Activated CD4-positive, alpha-beta T cell treated with anti-CD3 and anti-CD28 coated beads, Interleukin-2, Interleukin-6, amounts not matched to agents 100 ng/mL and 50 ng/mL, durations not matched to agents 16 hours and 8 hours (primary cell): ENCODE measurements at places on chromosomes 4 and X.

- no peak for DNase-seq
Measured at GRCh38 chr4:111046811-111047210, 423.9 kb upstream of the PITX2 start.

DNA sequence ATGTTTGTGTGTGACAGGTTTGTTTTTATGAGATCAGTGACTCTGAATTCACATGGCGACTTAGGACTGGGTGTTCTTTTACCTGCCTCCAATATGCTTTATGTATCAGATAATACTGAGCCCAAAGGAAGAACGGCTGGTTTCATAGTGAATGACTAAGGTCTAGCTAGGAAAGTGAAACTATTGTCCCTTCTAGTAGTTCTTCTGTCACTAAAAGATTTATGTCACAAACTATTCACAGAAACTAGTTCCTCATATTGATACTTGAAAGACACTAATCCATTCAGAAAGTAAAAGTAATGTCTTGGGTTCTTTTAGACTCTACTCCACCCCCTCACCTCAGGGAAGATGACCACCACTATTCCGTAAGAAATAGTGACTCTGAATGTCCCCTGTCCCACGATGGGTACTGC lies 81.7 kb downstream of the EGF start:
- DNase-seq: peak; percentile 26

DNA sequence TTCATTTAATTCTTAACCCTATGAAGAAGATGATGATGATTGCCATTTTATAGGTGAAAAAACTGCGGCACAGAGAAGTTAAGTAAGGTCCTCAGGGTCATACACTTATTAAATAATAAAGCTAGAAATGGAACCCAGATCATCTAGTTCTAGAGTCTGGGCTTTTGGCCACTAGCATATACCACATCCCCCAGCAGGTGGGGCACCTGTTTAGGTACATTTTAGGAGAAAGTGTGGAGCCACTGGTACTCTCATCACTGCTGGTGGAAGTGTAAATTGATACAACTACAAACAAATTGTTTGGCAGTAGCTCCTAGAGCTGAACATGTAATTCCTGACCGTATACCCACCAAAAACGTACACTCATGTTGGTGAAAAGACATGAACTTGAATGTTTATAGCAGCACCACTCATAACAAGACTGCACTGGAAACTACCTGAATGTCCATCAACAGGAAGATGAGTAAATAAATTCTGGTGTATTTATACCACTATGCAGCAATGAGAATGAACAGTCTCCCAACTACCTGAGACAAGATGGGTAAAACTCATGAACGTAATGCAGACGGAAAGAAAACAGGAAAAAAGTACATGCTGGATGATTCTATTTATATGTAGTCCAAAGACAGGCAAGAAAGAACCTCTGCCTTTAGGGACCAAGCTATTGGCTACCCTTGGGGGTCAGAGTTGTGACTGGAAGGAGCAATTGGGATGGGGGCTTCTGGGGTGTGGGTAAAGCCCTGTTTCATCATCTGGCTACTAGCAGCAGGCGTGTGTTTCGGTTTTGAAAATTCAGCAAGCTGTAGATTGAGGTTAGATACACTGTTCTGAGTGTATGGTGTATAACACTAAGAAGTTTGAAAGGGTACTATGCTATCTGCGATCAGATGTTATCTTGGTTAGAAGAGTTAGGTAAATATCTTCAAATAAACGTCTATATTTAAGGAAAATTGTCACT lies 72.3 kb upstream of the ADGRG2 start:
- peak; percentile 18 for DNase-seq

DNA sequence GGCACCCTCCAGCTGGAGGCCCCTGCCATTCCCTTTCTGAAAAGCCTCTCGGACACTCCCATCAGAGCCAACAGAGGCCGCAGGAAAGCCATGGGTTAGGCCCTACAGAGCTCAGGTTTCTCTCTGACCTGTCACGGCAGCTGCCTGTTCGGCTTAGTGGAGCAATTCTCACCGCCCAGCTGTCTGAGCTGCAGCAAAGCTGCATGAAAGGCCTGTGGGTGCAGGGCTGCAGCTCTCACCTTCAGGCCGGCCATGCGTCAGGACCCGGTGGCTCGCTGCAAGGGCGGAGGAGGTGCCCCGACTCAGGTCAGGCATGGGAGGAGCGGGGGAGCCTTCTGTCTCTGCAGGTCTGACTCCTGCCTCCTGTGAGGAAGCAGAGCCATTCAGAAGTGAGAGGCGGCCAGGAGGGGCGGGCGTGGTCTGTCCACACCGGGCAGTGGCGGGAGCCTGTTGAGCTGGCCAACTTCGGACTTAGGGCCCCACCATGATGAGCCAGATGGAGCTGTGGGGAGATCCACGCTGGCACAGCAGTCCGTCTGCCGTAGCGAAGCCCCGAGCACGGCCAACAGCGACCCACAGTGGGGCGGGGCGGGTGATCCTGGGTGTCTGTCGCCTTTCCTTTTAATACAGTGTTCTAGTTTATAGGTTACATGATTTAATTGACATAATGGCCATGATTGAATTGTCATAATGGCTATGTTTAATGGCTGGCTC lies 23.4 kb downstream of the PDE6B start:
- no peak for DNase-seq

DNA sequence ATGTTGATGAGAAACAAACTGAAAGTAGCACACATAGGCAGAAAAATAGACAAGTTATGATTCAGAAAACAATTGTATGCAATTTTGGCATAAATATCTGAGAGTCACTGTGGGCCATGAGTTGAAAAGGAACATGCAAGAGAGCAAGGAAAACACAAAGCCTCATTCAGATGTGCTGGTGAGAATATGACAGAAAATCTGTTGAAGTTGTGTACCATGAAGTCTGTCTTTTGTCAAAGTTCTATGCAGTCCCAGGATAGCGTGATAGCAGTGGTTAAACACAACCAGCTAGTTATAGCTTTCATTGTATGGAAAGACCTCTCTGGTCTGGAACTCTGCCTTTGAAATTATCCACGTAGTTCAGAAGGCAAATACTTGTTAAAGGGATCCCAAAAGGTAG lies 53.0 kb downstream of the TMEM154 start:
- DNase-seq: no peak

DNA sequence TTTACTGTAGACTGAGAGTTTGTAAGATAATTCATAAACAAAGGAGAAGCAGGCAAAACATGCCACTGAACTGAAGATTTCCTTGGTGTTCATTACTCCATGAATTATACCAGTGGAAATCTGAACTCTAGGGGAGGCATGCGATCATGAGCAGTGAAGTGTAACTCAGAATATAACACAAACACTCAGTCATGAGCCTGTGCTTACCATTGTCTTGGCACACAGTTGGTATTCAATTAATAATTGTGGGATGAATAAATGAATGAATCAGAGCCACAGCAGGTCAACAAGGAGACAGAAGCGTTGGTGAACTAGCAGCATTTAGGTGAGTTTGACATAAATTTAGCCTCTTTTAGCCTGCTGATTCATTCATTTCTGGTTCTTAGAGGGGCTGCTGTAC lies 263.5 kb upstream of the DKK2 start:
- no peak for DNase-seq
